CD4-positive, alpha-beta T cell treated with Interleukin-15 for 1 hour (primary cell): ENCODE measurements at places on chromosomes 7 and 10.

GRCh38 chr7:960269-960871, 5.9 kb upstream of the ADAP1 start:
- no peak for DNase-seq

GRCh38 chr7:138092486-138093028, 16.3 kb downstream of the AKR1D1 start:
- no peak for DNase-seq

GRCh38 chr10:7150349-7150748, 260.5 kb downstream of the SFMBT2 start:
- DNase-seq, result no peak

GRCh38 chr7:141975806-141976523, 2.4 kb upstream of the TAS2R38 start:
- DNase-seq, result peak; percentile 62

DNA sequence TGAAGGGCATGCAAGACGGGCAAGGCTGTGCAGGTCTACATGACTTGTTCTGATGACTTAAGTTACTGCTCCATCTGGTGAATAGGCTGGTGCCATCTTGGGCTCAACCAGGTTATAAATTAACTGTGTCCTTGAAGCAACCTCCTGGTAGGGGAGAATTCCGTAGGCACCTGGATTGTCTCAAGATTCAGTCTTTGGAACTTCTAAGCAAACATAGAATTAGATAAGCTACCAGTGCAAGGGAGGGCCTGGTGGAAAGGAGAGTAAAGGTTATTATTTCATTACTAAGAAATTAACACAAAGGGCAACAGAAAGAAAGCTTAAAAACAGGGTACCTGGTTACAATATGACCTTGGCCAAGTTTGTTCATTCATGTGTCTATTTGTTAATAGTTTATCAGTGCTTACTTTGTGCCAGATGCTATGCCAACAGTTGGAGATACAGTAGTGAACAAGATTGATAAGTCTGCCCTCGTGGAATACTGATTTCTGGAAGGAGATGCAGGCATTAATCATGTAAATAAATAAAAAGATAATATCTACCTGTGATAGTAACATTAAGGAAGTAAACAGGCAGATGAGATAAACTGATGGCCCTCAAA, 107.0 kb upstream of the PALS2 start:
- no peak for DNase-seq

DNA sequence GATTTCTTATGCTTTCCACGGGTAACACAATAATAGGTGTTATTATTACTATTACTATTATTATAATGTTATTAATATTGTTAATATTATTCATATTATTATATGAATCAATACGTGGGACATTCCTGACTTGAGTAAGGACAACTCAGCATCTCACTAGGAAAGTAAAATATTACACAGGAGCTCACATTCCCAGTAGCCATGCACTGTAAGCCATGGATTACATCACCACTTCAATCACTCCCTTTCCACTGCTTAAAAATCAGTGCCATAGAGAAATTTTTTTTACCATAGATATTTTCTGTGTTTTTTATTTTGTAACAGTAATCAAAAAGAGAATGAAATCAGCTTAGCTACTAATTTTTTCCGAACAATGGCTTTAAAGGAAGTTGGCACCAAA, 68.5 kb upstream of the DGKI start:
- DNase-seq, result no peak

DNA sequence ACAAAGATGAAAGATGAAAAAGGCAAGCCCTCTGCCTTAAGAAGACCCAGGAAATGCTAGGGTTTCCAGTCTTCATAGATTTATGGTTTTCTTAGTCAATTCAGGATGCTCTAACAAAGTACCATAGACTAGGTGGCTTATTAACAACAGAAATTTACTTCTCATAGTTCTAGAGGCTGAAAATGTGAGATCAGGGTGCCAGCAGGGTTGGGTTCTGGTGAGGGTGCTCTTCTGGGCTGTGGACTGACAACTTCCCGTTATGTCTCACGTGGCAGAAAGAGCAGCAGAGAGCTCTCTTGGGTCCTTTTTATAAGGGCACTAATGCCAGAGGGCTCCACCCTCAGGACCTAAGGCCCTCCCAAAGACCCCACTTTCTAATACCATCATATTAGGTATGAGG, 23.7 kb downstream of the ELMO1 start:
- DNase-seq, result no peak

DNA sequence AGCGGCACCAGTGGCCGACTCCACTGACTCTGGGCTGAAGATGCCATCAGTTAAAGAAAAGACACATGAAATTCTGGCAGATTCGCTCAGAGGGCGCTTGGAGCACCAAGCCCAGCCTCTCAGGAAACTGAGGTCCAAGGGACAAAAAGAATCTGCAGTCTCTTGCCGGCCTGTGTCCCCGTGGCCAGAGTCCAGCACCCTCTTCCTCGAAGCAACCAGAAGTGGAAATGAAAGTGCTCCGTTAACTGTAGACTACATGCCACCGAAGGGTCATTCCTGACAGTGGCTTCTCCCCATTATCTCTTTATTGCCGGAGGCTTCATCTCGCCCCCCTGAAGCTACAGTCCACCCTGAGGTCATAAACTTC, 1.0 kb upstream of the CHST15 start:
- DNase-seq, result no peak

GRCh38 chr10:95565336-95565735, 4.2 kb upstream of the SORBS1 start:
- no peak for DNase-seq

DNA sequence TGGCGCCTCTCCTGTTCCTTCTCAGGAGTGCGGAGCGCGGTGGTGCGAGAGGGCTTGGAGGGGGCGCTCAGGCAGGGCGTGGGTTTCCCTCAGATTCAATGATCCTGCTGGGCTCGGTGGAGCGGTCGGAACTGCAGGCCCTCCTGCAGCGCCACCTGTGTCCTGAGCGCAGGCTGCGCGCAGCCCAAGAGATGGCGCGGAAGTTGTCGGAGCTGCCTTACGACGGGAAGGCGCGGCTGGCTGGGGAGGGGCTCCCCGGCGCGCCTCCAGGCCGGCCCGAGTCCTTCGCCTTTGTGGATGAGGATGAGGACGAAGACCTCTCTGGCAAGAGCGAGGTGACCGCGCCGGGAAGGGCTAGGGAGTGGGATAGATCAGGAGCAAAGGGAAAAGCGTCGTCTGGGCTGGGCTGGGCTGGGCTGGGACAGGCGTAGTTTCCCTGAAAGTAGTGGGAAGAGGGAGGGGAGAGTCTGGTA, 17.0 kb downstream of the FAM131B start:
- peak; percentile 65 for DNase-seq

GRCh38 chr10:98135222-98135899, 904 bp downstream of the R3HCC1L start:
- DNase-seq, result no peak

- no peak for DNase-seq
These were observed 66.3 kb downstream of the CYTH3 start for GRCh38 chr7:6205971-6206660.

DNA sequence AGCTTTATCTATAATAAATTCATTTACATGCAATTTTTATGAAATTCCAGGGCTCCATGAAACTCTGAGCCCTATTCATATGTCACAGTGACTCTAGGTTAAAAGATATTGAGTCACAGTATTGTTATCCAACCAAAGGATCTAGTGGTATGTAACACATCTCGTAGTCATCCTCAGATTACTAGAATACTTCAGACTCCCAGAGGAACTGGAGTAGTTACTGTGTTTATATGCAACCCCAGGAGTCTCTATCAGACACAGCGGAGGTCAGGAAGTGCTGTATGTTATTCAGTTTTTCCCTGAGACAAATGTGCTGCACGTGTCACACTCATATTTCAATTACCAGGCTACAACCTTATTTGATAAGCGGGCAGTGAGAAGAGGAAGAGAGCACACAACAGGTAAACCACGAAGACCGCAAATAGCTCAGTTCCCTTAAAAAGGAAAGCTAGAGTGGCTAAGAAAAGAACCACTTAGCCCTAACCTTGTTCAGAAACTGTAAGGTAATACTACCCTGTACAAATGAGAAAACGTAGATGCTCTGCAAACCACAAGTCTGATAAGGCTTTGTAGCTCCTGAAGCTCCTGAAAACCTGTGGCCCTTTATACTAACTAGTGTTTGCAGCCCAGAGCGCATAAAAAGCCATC, 114.0 kb upstream of the CNTNAP2 start:
- no peak for DNase-seq

- no peak for DNase-seq
These were observed 654.6 kb upstream of the GALNT17 start for GRCh38 chr7:70477036-70478010.

DNA sequence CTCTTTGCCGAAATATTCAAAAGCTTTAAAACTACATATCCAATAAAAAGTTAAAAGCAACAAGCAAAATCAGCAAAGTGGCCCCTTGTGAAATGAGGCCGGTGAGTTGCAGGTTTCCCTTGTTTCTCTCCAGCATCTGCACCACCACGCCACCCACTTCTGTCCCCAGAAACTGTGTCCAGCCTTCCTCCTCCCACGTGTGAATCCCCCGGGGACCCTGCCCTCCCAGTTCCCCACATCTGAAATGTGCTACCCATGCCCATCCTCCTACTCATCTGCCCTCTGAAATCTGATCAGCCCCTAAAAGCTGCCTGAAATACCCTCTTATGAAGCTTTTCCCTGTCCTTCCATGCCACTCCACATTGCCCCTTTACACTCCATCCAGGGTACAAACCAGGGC, 3.8 kb downstream of the ALOX5 start:
- DNase-seq, result no peak

DNA sequence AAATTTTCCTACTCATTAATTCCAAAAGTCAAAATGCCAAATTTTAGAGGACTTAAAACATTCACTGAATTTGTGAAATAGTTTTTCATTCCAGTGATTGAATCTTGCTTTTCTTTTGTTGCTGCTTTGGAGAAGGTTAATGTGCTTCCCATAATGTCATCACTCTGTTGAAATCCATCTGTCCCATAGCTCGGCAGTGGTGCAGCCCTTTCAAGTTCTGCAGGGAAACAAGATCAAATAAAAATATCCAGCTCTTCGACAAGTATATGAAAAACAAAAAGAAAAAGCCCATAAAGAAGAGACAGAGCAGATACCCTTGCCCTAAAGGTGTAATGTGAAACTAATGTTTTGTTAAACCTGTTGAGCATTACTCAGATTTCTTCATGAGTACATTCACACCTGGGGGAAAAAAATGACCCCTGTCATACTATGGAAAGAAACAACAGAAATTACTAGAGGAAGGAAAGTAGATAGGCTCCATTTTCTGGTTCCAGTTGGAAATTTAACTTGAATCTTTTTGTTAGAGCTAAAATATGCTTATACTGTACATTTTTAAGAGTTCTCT, 35.1 kb downstream of the AGR3 start:
- no peak for DNase-seq

GRCh38 chr7:36460811-36461429, 71.3 kb downstream of the ANLN start:
- no peak for DNase-seq

DNA sequence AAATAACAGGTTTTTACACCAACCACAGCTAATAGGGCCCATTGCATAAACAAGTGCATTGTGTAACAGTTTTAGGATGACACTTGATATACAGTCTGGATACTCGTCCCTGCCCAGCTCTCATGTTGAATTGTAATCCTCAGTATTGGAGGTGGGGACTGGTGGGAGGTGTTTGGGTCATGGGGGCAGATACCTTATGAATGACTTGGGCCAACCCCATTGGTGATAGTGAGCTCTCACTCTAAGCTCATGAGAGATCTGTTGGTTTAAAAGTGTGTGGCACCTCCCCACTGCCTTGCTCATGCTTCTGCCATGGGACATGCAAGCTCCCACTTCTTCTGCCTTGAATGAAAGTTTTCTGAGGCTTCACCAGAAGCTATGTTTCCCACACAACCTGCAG, 136.7 kb downstream of the PDE1C start:
- DNase-seq, result no peak

GRCh38 chr7:43076189-43076605, 36.2 kb upstream of the HECW1 start:
- DNase-seq, result no peak

- peak; percentile 80 for DNase-seq
These were observed 109.1 kb upstream of the TNRC18 start for GRCh38 chr7:5532536-5533335.

- no peak for DNase-seq
These were observed 478.6 kb upstream of the KLF6 start for GRCh38 chr10:4263601-4263921.

GRCh38 chr7:87882151-87882937, 6.1 kb downstream of the DBF4 start:
- no peak for DNase-seq

DNA sequence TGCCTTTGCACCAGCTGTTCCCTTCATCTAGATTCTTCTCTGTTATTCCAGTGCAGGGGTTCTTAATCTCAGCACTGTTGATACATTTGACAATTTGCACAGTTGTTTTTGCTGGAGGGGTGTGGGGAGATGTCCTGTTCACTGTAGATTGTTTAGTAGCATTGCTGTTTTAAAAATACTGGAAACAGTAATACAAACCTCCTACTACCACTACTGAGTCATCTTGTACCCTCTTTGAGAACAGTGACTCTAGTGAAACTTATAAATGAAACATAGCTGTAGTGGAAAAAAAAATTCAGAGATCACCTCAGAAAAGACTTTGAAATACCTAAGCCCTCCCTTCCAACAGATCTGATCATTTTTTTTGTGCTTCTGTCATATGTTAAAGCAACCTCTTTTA, 154.8 kb upstream of the TMEM196 start:
- no peak for DNase-seq

DNA sequence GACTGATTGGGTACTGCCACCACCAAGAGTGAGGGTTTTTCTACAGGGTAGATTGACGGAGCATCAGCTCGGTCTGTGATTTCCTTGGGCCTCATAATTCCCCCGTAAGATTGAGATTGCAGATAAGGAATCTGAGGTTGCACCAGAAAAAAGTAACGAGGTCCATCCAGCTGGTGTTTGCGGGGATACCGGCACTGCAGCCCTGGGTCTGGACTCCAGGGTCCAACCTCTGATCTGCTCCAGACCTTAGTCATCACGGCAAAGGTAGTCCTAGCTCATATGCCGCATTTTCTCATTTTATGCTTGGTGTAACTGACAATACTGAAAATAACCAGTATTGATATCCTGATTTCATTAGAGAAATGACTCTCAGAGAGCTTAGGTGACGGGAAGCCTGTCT, 3.9 kb downstream of the CARD11 start:
- DNase-seq, result no peak

DNA sequence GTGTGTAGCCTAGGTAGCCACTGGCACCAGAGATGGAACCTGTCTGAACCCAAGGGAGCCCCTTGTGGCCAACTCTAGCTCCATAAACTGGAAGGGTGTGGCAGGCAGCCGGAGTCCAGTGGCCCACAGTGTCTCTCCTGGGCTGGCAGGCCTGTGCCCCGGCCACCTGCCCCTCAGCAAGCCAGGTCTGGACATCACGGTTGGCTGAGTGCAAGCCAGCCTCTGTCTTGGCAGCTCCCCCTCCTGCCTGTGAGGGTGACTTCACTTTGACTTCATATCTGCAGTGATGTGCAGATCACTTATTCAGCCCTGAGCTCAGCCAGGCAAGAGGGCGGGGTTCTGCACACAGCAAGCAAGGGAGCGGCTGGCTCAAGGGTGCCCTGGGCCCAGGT, 1.3 kb upstream of the RET start:
- no peak for DNase-seq

DNA sequence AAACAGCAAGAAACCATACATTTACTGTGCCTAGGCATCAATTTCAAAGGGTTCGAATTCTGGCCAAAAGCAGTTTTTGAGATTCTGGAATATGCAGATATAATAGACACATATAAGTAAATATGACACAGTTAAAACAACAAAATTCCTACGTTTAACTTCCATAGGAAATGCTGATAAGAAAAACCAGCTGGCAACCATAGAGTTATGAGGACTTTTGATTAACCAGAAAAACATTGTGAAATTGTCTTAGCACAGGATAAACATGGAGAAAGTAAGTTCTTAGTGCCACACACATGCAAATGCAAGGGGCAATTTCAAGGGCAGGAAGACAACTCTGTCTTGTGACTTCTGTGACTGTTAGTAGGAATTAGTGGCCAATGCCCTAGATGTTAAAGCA, 702.1 kb downstream of the TNS3 start:
- no peak for DNase-seq
